MG63 (cell line): ENCODE measurements at places on chromosomes 7 and 10. TPM values are rescaled to one million over a fixed set of nuclear protein-coding genes. Genes with fewer than 3 reads are reported as not detected.

GRCh38 chr10:113027230-113027573 is 77.2 kb downstream of the TCF7L2 start:
- no peak for DNase-seq

- DNase-seq = peak; percentile 74
These were observed 227.2 kb upstream of the KLF14 start for GRCh38 chr7:130961128-130961601.

GRCh38 chr10:34229917-34230316 is 585.2 kb downstream of the PARD3 start:
- DNase-seq = no peak

GRCh38 chr10:101221549-101221948 is 7.7 kb downstream of the LBX1 start:
- no peak for DNase-seq

- DNase-seq = no peak
These were observed 2.3 kb upstream of the NRP1 start for GRCh38 chr10:33336582-33337325.

DNA sequence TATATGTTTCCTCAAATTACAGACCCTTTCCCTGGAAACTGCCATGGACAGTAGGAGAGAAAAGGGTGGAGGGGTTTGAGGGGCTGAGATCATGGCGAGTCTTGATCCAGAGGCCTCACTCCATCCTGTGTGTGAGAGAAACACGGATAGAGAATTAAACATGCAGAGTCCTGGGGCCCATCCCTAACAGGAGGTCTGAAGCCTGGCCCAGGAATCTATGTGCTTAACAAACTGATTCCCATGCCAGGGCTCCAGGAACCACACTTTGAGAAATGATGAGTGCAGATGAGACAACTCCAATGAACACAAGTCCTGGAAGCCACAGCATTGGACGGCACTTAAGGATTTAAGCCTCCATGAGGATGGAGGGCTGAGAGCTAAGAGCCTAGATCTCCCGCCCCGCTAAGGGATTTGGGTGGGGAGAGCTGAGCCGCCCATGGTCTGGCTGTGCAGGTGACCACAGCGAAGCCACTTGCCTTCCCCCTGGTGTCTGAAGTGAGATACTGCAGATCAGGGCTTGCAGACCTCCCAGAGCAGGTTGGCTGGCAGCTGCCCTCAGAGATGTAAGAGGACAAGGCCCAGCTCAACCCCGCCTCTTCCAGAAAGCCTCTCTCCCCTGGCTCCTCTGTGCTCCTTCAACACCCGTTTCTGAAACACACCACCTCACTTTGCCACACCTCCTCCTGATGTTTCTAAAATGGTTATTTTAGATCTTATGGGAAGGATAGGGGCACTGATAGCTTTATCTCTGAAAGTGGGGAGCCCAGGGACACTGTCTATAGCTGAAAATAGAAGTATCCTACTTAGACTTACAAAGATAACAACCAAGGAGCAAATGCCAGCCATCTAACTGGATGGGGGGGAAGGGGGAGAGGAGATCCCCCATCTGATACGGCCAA is 24.8 kb upstream of the EIF5AL1 start:
- DNase-seq = peak; percentile 71

GRCh38 chr10:82392533-82392932 is 517.5 kb downstream of the NRG3 start:
- DNase-seq = no peak

The EPDR1 gene
- total RNA-seq = 18.7 and 24.4 TPM in 2 replicates

The GPC2 gene
- total RNA-seq = 0.33 TPM in 1 of 2 replicates, not detected in the other

DNA sequence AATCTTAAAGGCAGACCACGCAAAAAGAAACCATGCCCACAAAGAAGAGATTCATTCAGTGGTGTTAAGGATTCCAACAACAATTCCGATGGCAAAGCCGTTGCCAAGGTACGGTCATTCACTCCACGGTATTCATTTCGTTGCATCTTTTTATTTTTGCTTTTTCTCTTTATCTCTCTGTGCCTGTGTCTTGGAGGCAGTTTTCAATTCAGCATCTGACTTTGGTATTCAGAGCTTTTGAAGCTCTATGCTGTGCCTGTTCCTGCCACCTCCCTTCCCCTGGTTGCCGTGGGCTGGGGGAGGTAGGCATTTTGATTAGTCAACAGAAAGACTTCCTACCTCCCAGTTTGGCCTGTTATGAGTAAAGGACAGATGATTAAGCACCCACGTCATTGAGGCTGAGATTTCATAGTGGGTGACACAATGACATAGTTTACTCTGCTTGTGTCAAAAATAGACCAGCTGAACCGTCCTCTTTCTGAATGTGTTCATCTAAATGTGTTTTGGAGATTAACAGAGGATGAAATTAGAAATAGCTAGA is 149.5 kb downstream of the ARID5B start:
- DNase-seq = peak; percentile 73

GRCh38 chr7:31022117-31022516 is 30.0 kb upstream of the ADCYAP1R1 start:
- no peak for DNase-seq

DNA sequence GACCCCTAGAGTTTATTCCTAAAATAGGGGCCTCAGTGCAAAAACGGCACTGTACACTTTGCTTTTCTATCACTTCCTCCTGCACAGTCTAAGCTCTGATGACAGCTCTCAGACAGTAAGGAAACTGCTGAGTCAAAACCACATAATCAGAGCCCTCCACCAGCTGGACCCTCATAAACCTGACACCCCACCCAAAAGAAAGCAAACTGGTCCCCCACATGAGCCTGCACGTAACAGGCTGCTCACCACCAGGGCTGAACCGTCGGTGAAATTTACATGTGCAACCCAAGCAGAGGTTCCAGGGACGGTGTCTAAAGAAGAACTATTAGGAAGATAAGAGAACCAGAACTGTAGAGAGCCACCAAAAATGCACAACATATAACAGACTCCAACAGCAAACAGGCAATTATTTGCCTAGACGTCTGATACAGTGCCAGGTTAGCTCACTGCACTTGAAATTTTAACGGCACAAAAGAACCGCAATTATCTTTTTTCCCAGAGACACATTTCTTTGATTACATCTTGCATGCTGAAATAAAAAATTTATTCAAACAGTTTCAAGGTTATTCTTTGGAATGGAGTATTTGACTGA is 19.6 kb downstream of the SGMS1 start:
- DNase-seq = no peak

DNA sequence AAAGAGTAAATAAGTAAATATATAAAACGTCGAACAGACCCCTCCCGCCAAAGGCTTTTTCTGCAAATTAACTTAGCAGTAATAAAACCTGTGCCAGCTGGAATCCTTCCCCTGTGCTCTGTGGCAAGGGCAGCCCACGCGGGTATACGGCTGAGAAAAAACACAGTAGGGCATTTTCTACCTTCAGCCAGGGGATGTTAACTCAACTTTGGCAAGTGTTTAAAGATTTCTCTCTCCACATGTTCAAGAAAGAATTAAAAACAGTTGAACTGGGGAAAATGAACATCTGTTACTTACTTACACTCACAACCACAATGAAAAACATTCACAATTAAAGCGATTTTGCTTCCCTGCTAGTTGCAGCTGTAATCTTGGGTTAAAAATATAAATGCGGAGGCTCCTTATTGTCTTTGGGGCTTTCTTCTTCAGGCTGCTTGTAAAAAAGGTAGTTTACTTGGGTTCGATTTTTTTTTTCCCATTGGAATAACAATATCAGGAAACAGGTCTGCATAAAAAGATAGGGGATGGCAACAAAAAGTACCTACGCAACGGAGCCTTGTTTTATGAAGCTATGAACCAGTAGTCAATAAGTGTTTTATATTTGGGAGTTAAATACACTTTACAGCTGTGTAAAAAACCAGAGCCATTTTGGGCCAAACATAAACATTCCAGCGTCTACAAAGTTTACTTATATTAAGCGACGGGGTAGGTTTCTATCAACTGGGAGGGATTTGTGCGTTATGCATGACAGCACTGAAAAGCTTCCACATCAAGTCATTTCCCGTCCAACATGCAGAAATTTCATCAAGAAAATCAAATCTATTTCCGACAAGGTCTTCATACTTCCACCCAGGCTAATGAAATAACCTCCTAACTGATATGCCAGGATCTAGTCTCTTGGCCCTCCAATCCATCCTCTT is 132.7 kb downstream of the TAX1BP1 start:
- no peak for DNase-seq

- DNase-seq = no peak
These were observed 95.9 kb downstream of the CUX1 start for GRCh38 chr7:101913247-101913721.

DNA sequence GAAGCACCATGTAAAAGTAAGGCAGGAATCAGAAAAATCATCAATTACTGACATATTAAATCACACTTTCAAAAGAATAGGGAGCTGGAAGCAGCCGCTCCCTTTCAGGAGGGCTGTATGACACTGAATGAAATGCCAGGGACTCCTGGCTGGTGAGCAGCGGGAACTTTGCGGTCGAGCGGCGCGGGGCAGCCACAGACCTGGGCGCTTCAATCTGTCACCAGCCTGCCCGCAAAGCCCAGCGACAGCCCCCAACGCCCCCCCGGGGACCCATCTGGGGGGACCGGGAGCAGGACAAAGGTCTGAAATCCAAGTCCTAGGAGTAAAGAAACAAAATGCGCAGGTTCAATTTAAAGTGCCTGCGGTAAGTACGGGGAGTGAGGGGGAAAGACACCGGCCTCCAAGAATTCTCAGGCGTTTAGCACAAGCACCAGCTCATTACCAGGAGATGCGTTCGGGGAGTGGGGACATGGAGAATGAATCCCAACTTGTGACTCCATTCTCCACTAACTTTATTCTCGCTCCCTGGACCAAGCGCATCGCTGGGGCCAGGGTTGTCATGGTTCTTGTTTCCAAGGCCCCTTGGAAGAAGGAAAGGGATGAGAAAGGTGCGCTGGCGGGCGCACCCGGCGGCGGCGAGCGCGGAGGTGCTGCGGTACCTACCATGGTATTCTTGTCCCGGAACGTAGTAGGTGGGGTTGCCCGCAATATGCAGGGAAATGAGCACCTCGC is 824 bp downstream of the RELN start:
- peak; percentile 4 for DNase-seq

DNA sequence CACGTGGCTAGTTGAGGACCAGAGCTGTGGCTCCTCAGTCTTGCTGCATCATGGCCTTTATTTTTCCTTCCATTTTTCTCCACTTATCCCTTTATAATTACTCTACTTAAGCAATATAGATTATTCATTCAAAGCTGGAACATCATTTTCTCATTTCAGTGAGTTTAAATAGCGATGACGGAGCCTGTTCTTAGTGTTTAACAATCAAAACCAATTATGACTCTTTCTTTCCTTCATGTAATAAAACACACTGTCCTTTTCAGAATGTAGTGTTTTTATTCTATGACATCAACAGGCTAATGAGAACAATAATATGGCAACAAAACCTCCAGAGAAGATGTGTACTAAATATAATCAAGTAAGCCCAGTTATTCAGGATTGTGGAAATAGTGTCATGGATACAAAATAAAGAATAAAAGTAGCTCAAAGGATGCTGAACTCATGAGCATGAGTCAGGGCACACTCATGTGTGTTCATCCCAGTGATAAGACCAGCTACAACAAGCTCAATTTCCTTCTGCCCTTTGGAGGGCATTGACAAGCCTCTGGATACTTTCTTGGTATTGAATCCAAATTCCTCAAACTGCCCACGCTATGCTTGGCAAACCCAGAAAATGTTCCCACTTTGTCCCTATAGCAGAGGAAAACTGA is 188.4 kb downstream of the CYP26A1 start:
- peak; percentile 19 for DNase-seq

DNA sequence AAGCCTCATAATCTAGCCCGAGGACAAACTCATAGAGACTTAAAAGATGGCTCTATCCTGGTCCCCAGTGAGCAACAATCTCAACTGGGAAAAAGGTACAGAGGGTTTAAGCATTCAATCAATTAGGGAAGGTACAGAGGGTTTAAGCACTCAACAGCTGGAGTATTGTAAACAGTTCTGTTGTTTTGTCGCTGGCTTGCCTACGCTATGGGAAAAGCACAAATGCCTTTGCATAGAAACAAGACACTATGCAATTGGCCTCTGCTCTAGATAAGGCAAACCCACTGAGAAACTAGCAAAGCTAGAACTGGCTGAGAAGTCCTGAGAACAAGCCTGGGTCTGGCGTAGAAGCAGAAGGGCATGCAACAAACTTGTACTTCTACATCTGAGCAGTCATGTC is 69.3 kb downstream of the GFRA1 start:
- DNase-seq = no peak

- peak; percentile 71 for DNase-seq
These were observed 72.1 kb upstream of the LYZL2 start for GRCh38 chr10:30701451-30702173.

DNA sequence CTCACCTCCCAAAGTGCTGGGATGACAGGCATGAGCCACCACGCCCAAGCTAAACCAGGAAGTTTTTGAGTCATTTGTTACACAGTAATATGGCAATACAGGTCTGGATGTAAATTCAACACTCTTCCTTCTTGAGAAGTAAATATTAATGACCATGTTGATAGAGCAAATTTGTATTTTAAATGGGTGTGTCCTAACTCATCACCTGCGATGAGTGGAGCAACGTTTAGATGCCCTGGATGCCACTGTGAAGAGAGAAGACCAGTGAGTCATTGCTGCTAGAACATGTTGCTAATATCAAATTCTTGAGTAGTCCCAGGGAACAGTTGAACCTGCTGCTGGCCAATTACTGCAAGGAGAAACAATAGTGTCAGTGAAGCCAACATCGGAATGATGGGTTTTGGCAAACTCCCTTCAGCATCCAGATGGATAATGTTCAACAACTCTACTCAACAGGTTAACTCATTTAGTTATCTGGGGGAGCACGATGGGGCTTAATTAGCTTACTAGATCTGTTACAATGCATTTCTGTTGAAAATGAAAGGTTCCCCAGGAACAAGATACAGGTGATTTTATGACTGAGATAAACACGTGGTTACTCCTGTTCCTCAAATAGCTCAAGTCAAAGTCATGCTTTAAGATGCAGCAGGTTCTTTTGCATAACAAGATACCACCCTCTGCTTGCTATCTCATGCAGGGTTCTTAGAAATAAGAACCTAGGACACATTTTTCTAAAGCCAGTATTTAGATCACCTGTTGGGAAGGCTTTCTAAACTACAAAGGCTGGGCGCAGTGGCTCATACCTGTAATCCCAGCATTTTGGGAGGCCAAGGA is 146.8 kb downstream of the CALN1 start:
- no peak for DNase-seq

The PRTFDC1 gene
- 0.20 and 0.49 TPM in 2 replicates for total RNA-seq

DNA sequence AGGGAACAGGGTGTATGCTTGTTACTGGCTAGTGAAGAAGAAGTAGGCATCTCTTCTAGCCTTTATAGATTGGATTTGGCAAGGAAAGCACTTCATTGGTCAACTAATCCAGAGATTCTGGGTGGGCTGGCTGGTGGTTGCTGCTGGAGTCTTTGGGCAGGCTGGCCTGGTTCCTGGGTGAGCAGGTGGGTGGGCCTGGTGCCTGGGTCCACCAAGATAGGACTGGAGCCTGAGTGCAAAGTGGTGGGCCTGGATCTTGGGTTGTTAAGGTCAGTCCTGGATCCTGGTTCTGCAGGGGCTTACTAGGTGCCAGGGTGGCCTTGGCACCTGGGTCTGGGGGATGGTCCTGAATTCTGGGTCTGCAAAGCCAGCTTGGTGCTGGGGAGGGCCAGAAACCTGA is 482.4 kb upstream of the GHITM start:
- no peak for DNase-seq

The VWDE gene
- total RNA-seq = not detected in 2 replicates

The PRLHR gene
- not detected in 2 replicates for total RNA-seq
